ENCODE measurements at places on chromosomes 6 and 20.

DNA sequence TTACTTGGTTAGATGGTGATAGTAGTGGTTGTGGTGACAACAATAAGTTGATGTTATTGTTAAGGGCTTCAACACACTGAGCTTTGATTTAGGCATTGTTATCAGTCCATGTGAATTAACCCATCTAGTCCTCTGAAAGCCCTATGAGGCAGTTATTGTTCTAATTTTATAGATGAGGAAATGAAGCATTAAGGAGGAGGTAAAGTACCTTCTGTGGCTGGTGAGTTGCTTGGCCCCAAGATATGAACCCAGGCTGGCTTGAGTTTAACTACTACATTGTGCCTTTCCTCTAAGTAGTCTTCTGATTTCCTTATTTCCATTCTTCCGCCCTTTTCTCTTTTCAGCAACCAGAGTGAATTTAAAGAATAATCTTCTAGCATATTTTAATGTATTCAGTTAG lies 81.7 kb downstream of the QKI start:
- DNase-seq = no peak

DNA sequence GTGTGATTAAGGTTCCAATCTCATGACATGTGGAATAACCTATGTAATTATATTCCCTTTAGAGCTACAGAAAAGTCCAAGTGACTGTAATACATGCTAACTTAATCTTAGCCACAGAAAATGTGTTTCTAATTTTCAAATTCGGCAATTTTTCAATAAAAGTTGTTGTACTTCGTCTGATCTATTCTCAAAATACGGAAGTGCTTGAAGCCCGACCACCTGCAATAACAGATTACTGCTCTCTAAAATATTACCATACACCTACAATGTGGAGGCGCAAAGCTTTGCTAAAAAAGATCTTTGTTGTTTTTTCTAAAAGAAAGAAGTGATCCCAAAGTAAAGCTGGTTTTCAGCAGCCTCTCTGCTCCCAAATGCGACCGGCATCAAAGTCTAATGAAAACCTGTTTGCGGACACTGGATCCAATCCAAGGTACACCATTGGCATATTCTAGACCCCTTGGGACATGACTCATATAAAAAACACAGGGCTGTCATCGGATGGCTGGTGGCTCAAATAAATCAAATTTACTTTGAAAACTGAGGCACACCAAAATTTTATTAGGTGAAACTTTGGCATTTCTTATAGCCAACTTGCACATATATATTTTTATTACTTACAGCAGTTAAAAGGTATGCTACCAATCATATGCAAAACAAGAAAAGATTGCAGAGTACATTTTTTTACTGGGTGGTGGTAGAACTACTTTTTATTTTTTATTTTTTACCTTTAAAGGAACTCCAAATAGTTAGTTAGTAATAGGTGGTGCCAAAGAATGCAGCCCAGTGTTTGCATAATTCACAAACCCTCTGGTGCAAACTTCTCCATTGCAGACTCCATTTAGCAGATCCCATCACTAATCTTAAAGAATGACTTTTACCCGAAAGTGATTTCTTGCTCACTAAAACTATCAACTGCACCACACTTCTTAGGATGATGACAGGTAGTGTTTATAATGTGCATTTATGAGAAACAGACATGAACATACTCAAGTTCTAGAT lies 118.7 kb upstream of the TBX18 start:
- no peak for DNase-seq

- no peak for DNase-seq
Measured at GRCh38 chr6:166341464-166341863, 881 bp downstream of the SFT2D1 start.

DNA sequence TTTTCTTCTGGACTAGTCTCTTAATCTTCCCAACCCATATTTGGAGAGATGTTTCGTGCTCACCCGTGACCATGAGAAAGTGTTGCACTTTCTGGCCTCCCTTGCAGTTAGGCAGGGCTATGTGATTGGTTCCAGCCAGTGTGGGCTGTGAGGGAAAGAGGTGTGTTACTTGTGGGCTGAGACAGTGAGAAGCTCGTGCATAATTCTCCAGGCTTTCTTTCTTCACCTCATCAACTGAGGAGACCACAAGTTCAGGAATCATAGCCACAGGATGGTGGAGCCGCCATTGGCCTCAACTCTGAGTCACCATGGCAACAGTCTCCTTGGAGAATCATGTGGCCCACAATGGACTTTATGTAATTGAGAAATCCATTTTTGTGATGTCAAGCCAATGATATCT lies 57.5 kb upstream of the FUCA2 start:
- peak; percentile 61 for DNase-seq

GRCh38 chr20:37314617-37315016 lies 25.2 kb downstream of the MANBAL start:
- no peak for DNase-seq

DNA sequence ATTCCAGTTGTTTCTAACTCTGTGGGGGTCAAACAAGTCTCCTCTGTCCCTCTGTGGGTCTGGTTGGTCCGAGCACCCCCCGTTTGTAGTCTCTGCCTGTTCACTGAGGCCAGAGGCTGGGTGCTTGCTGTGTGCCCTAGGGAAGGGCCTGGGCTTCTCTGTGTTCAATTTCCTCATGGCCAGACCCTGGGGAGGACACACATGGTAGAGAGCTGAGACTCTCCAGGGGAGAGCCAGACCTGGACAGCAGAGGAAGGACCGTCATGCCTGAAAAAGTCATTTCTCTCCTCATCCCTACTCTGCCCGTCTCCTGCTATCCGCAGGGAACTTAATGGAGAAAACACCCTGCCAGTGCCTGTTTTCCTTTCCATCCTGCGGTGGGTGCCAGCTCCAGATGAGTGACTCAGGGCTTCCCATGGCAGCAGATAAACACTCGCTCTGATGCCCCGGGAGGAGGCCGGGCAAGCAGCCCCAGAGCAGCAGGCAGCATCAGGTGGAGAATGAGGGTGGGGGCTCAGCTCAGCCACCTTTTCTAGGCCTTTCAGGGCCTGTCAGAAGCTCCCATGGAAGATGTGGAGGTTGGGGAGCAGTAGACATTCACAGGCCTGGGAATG lies 51.9 kb downstream of the SNAI1 start:
- peak; percentile 80 for DNase-seq

GRCh38 chr6:29797135-29797534 lies 30.5 kb upstream of the HLA-G start:
- DNase-seq = peak; percentile 45

GRCh38 chr6:87671555-87672029 lies 30.4 kb downstream of the AKIRIN2 start:
- DNase-seq = no peak

DNA sequence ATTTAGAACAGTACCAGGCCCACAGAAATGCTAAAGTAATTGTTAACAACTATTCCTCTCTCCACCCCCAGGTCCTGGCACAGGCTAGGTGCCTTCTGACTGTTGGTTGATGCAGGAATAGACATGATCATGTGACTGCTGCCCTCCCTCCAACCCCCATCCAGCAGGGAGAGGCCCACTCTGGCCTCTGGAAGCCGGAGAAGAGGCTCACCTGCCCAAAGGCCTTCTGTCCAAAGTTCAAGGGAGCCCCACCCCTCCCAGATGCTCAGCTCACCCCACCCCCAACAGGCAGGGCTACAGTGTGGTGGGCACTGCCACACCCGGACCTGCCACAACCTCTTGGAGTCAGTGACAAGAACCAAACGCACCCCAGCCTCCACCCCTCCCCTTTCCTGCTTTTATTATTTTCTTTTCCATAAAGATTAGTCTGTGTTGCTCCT lies 26.9 kb upstream of the FOXP4 start:
- DNase-seq = no peak

GRCh38 chr20:43755851-43756250 lies 29.0 kb upstream of the GTSF1L start:
- DNase-seq = peak; percentile 58

GRCh38 chr20:60268491-60268890 lies 310.3 kb downstream of the CDH26 start:
- no peak for DNase-seq

DNA sequence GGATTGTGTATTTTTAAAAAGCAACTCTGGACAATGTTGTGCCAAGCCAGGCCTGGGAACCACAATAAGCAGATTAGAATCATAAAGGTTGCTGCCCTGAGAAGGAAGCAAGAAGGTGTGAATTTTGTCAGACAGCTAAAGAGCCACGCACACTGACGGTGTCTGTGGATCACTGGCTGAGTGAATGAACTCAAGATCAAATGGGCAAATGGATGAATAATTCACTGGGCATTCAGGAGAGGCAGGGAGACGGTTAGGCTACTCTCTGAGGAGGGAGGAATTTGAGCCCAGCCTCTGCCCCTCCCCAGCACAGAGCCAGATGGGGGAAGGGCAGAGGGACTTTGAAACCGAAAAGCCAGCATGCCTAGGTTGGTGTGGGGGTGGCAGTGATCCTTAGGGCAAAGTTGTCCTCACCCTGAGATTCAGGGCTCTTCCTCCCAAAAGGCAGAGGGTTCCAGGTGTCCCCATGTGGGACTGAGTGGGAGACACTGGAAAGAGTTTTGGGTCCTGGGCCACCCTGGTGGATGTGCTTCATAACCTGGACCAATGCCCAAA lies 19.5 kb upstream of the SLC22A7 start:
- DNase-seq = peak; percentile 50

DNA sequence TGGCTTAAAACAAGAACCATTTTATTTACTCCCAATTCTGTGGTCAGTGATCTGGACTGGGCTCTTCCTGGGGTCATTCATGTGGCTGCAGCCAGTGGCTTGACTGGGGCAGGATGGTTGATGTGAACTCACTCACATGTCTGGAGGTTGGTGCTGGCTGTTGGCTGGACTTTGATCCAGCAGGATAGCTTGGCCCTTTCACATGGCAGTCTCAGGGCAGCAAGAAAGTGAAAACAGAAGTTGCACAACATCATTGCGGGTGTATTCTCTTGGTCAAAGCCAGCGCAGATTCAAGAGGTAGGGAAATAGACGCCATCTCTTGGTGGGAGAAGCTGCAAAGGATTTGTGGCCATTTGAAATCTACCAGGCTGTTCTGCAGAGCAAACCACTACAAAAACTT lies 77.2 kb downstream of the MDGA1 start:
- DNase-seq = no peak

GRCh38 chr6:3749977-3750316 lies 1.6 kb downstream of the PXDC1 start:
- DNase-seq = peak; percentile 60

- DNase-seq = no peak
Measured at GRCh38 chr6:3661390-3661789, 90.1 kb downstream of the PXDC1 start.

- no peak for DNase-seq
Measured at GRCh38 chr6:48977573-48977972, 485.5 kb downstream of the MMUT start.

DNA sequence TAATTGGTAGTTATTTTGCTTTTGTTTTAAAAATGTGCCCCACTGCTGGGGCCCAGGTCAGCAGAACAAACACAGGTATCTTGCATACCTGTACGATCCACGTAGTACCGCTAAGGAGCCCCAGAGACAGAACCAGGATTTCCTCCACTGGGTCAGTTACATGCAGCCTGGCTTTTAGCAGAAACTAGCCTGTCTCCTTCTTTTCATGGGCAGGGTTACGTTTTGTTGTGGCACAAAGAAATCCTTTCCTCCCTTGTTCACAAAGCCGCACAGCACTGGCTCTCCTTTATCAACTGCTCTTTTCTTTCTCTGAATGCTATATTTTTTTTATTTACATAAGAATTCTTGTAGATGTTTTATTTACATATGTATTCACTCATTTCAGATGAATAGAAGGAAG lies 190.3 kb upstream of the POU3F2 start:
- no peak for DNase-seq

DNA sequence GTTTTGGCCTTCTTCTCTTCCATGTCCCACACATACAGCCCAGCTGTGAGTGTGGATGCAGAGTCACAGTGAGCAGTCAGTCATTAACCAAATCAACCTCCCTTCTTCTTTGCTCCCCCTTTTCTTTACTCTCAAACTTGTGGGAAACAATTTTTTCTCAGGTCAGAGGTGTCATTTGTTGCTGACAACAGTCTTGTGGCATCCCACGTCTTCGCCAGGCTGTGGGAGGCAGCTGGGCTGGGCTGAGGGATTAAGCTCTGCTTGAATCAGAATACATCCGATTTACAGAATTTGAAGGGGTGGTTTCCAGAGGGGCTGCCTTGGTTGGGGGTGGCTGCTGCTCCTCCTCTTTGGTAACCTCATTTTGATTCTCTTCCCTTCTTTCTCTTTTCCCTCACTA lies 40.5 kb downstream of the SCGN start:
- no peak for DNase-seq

DNA sequence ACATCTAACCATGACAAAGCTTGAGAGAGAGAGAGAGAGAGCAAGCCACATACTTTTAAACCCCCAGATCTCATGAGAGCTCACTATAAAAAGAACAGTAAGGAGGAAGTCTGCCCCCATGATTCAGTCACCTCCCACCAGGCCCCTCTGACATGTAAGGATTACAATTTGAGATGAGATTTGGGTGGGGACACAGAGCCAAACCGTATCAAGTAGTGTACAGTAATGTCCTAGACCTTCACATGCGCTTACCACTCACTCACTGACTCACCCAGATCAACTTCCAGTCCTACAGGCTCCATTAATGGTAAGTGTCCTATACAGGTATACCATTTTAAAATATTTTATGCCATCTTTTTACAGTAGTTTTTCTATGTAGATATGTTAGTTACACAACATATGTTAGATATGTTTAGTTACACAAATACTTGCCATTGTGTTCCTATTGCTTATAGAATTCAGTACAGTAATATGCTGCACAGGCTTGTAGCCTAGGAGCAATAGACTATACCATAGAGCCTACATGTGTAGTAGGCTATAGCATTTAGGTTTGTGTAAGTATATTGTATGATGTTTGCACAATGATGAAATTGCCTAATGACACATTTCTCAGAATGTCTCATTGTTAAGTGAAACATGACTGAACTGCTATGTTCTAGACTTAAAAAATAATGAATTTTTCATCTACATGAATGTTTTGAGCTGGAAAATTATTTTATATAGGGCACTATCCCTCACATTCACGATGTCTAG lies 11.7 kb downstream of the TSPYL1 start:
- no peak for DNase-seq

DNA sequence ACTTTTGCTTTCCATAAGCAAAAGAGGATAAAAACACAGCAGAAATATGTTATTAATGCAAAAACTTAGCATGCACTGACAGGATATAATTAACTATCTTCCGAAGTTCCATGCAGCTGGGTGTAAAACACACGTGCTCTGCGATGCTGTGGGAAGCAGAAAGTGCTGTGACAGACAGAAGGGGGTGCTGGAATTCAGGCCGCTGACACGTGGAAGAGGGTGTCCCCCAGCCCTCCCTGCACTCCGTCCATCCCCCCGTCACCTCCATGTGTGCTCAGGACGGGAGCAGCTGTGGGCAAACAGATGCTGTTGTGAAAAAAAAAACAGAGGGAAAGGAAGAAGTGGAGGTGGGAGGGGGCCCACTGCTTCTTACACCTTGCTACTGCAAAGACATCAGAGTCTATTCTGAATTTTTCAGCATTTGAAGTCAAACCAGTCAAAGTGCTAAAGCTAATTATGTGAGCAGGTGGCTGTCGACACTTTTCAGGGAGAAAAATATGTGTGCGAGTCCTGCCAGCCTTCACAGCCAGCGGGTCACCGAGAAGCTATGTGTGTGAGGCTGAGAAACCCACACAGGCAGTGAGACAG lies 175.9 kb upstream of the AFDN start:
- DNase-seq = no peak

GRCh38 chr20:24970030-24970553 lies 21.0 kb downstream of the CST7 start:
- DNase-seq = no peak
